NCI-H1417 treated with DMSO at 0.1 percent for 48 hours (cell line): ENCODE measurements at places on chromosomes 3 and 15.
A peak's percentile ranks its signal among the peaks of the same experiment; 100 is the strongest.

- no peak for DNase-seq
Measured at GRCh38 chr3:162517110-162517509, 1020.5 kb downstream of the OTOL1 start.

- no peak for DNase-seq
Measured at GRCh38 chr3:73623346-73623745, 1.4 kb downstream of the PDZRN3 start.

DNA sequence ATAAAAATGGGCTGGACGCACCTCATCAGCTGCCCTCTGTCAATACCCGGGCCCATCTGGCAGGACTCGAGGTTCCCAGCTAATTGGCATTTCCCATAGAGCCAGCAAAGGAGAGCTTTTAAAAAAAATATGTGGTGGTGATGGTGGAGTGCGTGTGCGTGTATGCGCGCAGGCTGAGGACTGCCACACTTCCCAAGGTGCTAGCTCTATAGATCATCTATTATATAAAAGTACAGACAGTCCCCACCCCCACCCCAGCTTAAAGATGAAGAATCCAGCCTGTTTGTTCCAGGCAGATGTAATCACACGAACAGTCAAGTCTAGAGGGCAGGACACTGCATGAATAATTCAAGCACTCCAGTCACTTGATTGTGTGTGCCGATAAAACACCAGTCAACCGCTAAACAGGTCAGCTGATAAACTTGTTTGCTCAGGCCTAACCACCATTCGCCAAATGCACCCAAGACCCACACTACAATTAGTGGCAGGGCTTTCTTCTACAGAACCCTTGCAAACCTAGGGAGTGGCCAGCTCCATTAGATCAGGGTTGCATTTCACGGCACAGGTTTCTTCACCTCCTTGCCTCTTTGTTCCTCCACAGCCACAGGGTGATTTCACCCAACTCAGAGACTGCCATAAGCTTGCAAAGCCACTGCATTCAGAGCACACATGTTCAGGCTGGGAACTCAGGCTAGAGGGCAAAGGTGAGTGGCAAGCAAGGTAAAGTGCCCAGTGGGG, 5.8 kb downstream of the TLE3 start:
- peak; percentile 61 for DNase-seq

GRCh38 chr3:13136426-13136825, 63.2 kb upstream of the IQSEC1 start:
- DNase-seq: no peak

DNA sequence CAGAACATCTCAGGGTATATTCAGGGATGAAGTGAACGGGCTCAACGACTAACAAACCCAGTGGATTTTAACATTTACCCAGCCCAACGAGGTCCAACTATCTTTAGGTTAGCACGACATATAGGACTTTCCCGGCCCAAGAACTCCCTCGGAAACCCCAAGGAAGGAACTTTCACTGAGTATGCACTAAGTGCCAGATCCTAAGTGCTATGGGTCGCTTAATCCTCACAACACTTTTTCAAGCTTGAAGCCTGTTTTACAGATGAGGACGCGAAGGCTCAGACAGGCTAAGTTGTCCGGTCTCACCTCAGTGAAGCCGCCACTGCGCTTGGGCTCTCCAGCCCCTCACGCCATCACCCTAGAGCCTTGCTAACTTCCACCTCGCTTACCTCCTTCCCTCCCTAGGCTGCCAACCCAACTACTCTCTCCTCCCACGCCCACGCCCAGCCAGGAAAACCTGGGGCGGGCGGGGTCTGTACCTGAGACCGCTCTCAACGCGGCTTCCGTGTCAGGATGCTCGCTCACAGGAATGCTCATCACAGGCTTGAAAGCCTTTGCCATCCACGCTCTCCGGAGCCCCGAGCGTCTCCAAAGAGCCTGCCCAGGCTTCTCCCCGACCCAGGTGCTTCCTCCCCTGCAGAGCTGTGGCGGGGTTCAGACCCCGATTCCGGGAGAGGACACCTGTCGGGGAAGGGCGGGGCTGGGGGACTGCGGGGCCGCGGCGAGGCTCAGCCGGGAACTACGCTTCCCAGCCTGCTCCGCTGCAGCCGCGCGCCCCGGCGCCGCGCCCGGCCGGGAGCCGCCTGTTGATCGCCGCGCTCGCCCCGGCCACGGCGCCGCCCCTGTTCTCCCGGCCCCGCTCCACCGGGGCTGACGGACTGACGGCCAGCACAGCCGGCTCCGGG, at the start of gene TMOD2:
TMOD2 (plus strand) TSS at position 806 of the 905 bp plus-strand sequence. CDS start 14,845 bp downstream, outside the sequence.
- DNase-seq: no peak

DNA sequence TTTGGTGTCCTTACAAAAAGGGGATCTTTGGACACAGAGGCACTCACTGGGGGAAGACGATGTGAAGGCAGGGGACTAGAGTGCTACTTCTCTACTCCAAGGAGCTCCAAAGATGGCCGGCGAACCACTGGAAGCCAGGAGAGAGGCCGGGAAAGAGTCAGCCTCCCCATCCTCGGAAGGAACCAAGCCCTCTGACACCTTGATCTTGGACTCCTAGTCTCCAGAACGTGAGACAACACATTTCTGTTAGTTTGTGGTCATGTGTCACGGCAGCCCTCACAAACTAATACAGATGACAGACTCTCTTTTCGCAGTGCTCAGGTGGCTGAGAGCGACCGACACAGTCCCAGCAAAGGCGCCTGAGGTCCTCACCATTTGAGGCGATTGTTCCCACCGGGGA, 24.4 kb upstream of the ATP2B2 start:
- DNase-seq: no peak

DNA sequence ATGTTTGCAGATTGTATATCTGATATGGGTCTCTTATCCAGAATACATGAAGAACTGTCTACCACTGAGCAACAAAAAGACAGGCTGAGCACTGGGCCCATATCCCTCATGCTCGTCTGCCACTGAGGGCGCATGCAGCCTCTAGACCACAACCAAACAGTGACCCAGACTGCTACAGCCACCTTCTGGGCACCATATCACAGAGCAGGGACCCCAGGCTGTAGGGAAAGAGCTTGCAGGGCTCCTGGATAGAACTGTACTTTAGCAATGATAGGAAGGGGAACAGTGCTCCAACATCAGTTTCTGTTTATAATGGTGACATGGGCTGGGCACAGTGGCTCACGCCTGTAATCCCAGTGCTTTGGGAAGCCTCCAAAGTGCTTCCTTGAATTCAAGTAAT, 40.2 kb upstream of the TMEM87A start:
- DNase-seq: no peak

GRCh38 chr3:127473244-127474024, 117.1 kb downstream of the TPRA1 start:
- DNase-seq: peak; percentile 60

- no peak for DNase-seq
Measured at GRCh38 chr3:171781711-171782127, 28.6 kb downstream of the PLD1 start.

GRCh38 chr15:59369597-59369996, 3.1 kb downstream of the MYO1E start:
- DNase-seq: no peak

DNA sequence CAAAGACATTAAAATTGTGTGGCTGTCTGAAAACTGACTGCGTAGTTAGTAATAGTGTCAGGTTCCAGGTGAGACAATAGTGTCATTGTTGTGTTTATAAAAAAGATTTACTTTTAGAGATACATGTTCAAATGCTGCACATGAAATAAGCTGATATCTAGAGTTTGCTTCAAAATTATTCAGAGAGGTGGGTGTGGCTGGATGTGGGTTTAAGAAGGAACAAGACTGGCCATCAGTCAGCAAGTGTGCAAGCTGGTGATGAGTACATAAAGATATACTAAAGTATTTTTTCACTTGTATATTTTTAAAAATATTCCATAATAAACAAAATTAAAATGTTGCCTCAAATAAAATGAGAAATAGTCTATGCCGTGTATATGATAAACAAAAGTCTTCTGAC, 190.6 kb downstream of the ARRDC4 start:
- no peak for DNase-seq

DNA sequence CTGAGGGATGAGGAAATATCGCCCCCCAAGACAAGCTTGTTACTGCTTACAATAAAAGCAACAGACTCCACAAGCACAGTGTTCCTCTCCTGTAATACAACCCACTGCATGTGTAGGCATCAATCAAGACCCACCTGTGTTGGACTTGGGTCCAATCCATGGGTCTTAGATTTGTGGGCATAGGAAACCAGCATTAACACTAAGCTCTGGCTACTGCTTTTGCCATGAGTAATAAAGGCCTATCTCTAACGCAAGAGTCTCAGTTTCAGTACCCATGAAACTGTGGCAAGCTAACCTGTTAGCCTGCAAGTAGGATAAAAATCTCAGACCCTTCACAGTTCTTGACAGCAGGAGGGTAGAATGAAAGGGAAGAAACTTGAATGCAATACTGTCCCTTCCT, 5.2 kb upstream of the EIF1B start:
- no peak for DNase-seq
